ENCODE measurements at places on chromosomes 7 and 10.

GRCh38 chr7:2520761-2521290 lies 1.3 kb downstream of the LFNG start:
- DNase-seq: no peak

GRCh38 chr10:12556039-12556438 lies 206.7 kb downstream of the CAMK1D start:
- no peak for DNase-seq

DNA sequence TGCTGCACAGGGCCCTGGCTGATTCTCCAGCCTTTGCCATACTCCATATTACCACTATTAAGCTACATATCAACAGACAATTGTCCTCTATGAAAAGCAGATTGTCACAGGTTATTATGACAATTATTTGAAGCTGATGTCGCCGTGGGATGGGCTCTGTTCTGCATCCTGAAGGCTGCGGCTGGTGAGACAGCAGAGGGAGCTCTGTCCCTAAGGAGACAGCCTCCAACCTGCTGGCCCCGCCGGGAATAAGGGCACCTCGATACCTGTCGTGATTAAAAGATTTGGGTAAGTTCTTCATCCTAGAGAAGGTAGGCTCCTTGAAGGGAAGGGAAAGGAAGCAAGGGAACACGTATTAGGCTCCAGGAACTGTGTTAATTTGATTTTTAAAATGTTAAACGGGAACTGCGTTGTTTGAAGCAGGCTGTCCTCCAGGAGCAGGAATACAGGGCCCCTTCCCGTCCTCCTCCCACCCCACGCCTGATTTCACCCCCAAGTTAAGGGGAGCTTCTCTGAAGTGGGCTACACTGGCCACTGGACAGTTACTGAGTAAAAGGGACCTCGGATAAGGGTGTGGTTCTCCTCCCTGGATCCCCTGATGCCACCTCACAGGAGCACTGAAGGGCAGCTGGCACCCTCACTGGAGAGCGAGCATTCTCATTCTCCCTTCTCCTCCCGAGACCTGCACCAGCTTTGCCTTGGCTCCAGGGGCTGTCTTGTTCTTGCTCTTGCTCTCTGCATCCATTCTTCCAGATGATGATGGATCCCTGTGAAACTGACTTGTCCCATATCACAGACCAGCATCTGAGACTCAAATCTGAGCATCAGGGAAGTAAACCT lies 11.8 kb upstream of the TIAL1 start:
- peak; percentile 25 for DNase-seq

DNA sequence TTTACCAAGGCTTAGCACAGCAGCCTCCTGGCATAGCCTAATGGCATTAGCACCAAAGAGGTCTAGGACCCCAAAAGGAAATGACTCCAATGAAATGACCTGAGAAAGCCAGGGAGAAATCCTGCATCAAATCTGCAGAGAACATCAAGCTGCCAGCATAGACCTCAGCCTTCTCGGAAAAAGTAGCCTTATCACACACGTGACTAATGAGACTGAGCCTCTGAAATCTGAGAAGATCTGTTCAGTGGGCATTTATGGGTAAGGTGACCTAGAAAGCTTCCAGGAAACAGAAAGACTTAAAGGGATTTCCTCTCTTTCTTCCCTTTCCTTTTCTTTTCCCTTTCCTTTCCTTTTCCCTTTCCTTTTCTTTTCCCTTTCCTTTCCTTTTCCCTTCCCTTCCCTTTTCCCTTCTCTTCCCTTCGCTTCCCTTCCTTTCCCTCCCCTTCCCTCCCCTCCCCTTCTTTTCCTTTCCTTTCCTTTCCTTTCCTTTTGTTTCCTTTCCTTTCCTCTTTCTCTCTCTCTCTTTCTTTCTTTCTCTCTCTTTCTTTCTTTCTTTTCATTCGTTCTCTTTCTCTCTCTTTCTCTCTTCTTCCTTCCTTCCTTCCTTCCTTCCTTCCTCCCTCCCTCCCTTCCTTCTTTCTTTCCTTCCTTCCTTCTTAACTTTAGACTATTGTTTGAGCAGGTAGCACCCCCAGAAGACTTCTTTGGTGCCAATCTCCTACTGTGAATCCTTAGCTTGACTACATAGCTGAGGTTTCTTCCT lies 23.1 kb upstream of the PTTG1IP2 start:
- DNase-seq: no peak

GRCh38 chr10:113282564-113282963 lies 270.3 kb upstream of the HABP2 start:
- no peak for DNase-seq
